ENCODE measurements at places on chromosomes 7 and 10. TPM values are rescaled to one million over a fixed set of nuclear protein-coding genes. Genes with fewer than 3 reads are reported as not detected.

GIMAP5 gene
- 18.7 TPM for total RNA-seq

TAS2R4 gene
- total RNA-seq: 1.6 TPM

PRSS2 gene
- total RNA-seq: not detected

CCL24 gene
- not detected for total RNA-seq

NXPH1 gene
- not detected for total RNA-seq

LYZL1 gene
- not detected for total RNA-seq

CCAR1 gene
- 19.1 TPM for total RNA-seq

ZNF746 gene
- 26.3 TPM for total RNA-seq

IFIT1B gene
- total RNA-seq: not detected

TMEM26 gene
- total RNA-seq: not detected

LIPF gene
- total RNA-seq: not detected

GNG11 gene
- 3.8 TPM for total RNA-seq

NKX2-3 gene
- not detected for total RNA-seq

SPDYE2B gene
- total RNA-seq: not detected

All from lower leg skin (tissue), 4 donors.